ENCODE measurements at places on chromosomes 2 and 18.

DNA sequence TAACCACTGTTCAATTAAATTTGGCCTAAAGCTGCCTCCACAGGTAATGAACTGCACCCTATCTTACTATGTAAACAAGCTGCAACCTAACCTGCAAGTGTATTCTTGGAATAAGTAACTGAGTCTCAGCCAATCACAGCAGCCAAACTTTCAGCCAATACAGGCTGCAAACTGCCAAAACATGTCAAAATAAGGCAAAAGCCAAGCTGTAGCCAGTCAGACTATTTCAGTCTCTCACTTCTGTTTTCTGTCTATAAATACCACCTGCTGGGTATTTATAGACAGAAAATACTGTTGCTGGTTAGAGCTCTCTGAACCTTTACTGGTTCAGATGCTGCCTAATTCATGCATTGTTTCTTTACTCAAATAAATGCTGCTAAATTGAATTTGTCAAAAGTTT is 14.3 kb downstream of the C2orf76 start:
- no peak for DNase-seq

DNA sequence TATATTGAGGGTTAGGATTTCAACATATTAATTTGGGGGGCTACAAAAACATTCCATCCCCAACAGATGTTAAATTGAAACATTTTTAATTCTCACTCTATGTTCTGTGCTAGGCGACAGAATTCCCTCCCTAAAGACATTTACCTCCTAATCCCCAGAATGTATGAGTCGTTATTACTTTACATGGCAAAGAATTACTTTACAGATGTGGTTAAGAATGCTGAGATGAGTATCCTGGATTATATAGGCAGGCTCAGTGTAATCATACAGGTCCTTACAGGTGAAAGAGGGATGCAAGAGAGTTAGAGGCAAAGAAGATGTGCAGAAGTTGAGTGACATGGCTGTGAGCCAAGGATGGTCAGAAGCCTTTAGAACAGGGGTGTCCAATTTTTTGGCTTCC is 974.1 kb upstream of the ACVR2A start:
- no peak for DNase-seq

DNA sequence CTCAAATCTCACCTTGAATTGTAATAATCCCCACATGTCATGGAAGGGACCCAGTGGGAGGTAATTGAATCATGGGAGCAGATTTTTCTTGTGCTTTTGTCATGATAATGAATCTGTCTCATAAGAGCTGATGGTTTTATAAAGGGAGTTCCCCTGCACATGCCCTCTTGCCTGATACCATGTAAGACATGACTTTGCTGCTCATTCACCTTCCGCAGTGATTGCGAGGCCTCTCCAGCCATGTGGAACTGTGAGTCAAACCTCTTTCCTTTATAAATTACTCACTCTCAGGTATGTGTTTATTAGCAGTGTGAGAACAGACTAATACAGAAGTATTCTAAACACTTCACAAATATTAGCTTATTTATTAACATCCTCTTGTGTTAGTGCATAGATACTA is 516.7 kb downstream of the LRRTM4 start:
- no peak for DNase-seq

GRCh38 chr2:102033031-102033749 is 41.4 kb downstream of the IL1R2 start:
- DNase-seq = no peak

DNA sequence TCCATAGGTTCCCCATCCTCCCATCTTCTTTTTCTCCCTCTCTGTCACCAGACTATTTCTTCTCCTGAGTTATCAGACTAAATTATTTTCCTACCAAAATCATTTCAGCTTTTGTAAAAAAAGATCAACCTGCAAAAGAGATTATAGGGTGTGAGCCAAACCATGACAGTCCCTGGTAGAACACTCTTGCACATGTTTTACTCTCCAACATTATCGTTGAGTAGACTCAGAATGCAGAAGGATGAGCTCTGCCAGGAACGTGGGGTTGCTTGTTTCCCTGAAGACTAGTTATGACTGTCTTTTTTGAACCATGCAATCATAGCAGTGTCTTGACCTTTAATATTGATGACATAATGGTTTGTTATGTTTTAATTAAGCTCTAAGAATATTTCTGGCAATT is 360.1 kb upstream of the VWC2L start:
- DNase-seq = no peak

GRCh38 chr2:133599811-133600210 is 31.5 kb upstream of the NCKAP5 start:
- DNase-seq = no peak

Data from stimulated activated CD4-positive, alpha-beta T cell treated with anti-CD3 and anti-CD28 coated beads, TNF-alpha, amount 100 ng/mL, for 24 hours (primary cell).